OCI-LY7 (cell line): ENCODE measurements at places on chromosomes 5 and 9.

- DNase-seq = peak; percentile 33
Measured at GRCh38 chr9:124551472-124552272, 44.5 kb upstream of the NR5A1 start.

- peak; percentile 28 for DNase-seq
Measured at GRCh38 chr9:101791938-101792337, 53.5 kb upstream of the GRIN3A start.

DNA sequence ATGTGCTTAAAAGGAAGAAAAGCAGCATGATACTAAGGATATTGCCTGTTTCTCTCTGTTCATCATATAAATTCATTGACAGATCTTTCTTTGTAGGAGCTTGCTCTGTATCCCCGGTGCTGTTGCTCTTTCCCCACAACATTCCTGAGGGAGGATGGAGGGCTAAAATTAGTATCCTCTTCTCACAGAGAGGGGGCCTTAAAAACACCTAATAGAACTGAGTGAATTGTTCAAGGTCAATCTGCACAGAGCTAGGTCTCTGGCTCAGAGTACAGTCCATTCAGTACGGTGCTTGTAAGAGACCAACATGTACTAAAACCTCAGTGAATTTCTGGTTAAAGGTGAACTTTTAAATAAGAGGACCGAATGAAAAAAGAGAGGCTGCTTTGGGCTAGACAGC is 88.7 kb downstream of the PALM2AKAP2 start:
- DNase-seq = no peak

DNA sequence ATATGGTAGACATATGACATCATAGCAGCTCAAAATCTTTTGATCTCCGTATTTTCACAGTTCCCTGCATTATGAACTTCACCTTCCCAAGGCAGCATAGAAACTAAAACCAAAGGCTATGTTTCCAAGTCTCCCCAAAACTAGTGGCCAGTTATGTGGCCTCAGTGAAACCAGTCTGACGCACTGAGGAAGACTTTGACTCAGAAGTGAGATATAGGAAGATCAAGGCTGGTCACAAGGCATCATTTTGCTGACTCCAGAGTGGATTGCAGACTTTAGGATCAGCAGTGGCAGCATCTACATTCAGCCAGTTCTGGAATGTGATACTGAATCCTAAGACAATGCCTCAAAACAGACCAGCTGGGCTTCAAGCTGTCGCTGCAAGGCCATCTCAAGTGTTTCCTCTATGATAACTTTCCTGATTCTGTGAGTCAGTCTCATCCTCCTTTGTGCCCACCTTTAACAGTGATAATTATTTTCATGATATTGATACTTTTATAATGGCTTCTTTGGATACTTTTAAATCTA is 34.4 kb upstream of the ELL2 start:
- DNase-seq = no peak

DNA sequence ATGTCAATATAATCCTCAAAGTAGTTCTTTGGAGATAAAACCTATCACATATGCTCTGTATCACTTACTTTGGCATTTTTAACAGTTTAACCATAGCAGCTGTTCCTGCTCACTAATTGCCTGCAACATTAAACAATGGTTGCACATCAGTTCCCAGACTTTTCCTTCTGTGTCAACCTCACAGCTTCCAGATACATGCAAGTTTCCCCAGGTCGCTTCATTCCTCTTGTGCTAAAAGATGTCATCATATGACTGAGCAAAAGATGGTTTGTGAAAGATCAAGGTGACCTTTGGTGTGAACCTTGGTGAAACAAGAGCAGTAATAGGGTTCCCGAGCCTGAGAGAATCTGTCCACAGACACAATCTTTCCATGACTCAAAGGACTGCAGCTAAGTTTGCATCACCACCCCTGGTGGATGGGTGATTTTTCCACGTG is 500.4 kb upstream of the PAPPA start:
- DNase-seq = no peak

DNA sequence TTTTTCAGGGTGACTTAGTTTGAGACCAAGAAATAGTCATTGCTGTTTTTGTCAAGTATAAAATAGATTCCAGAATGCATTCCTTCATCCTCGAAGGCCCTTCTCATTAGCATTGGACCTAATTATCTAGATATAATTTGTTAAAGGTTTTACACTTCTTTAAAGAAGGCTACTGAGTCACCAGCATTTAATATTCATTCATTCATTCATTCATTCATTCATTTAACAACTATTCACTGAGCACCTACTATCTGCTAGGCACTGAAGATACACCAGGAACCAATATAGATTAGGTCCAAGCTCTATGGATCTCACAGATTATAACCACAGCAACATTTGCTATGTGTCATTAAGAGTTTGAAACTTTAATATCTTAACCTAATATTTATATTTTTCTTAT is 11.1 kb upstream of the REEP5 start:
- no peak for DNase-seq

DNA sequence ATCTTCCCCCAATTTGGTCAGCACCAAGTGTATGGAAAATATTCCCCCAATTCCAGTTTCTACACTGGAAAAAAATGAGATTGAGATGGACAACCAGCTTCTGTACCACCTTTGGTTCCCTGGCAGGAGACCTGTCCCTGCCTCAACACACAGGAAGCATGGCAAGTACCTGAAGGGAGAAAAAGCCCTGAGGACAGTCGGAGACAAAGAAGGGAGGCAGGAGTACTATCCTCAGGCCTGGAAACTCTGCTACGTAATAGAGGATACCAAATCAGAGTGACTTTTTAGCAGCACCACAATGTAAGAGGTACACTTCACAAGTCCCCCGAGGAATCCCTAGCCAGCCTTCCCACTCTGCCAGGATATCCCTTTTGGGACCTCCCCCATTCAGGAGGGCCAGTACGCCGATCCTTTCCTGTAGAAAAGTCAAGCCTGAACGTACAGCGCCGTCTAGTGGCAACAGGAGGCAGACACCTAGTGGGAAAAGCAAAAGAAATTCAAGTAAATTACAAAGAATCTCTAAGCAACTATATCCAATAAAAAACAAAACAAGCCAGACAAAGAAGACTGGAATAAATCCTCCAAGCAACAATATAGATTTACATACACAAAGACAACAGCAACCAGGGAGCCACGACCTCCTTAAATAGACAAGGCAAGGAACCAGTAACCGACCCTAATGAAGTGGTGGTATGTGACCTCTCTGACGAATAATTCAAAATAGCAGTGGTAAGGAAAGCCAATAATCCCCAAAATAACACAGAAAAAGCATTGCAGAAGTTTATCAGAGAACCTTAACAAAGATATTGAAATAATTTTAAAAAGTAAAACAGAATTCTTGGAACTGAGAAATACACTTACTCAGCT is 63.3 kb upstream of the SLCO6A1 start:
- peak; percentile 16 for DNase-seq

DNA sequence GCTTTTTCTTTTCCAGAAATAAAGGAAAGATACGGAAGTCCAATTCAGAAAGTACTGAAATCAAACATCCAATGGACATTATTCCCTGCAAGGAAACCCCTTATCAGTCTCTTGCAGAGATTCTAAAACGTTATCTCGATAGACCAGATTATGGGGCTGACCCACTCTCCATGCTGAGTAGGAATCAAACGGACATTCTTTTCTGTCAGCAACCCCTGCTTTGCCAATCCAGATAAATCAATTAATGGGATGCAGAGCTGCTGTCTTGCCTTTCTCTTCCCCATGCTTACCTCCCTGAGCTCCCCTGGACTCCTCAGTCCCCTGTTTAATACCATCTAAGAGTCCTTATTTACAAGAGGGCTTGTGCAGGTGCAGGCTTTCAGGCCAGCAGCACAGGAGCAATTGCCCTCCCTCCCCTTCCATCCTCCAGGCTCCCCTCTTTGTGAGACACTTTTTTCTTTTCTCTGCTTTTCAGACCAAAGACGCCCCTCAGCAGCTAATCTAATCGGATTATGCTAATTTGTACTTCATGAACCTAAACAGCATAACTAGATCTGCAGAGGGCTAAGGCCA is 14.2 kb downstream of the TAL2 start:
- DNase-seq = no peak

DNA sequence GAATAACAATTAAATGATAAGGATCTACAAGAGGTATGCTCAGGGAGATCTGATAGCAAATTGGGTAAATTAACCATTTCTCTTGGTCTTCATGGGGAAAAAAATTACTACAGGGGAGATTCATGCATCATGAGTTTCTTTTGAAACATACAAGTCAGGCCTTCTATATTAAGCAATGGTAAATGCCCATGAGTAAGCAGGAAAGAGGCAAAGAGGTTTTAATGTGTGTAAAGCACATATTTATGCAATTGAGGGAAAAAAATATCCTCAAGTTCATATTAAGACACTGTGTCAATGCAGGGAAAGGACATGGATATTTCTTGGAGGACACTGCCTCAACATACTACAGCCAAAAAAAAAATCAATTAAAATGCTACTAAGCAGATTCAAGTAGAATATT is 73.4 kb upstream of the NR4A3 start:
- DNase-seq = no peak

DNA sequence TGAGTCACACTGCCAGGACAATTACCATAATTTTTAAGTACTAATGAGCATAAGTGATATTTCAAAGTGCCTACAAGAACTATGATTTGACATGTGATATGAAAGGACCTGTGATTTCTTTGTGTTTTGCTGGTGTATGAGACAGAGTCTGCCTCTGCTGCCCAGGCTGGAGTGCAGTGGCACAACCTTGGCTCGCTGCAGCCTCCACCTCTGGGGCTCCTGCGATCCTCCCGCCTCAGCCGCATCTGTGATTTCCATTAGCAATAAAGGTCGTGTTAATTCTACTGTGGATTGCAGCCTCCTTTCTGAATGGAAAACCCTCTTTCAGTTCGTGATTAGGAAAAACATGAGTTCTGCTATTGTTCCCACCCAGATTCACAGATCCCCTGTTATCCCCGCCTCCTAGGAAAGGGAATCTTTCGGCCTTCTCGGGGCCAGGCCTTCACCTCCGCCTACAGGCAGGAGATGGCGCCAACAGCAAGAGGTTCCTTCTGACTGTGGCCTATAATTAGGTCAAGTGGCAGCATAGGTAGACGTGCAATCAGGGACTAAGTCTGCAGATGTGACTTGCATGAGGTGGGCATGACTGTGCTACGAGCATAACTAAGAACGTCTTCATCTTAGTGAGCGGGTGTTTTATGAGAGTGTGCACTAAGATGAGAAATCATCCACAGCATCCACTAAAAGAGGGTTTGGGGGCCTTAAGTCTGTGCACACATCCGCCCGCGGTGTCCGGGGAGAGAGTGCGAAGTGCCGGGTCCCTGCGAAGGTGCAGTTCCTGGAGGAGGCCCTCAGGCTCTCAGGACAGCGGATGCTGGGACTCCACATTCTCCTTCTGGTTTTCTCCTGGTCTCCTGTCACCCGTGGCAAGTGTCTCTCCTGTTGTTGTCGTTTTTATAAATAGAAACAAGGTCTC is 23.1 kb downstream of the TRIM7 start:
- DNase-seq = peak; percentile 87

- DNase-seq = no peak
Measured at GRCh38 chr5:143586781-143587362, 183.4 kb upstream of the NR3C1 start.
